ENCODE measurements at places on chromosomes 6 and 20.

GRCh38 chr6:53956068-53956711 lies 155.1 kb upstream of the MLIP start:
- peak; percentile 64 for DNase-seq

- no peak for DNase-seq
Measured at GRCh38 chr6:1544000-1544399, 65.7 kb upstream of the FOXC1 start.

- no peak for DNase-seq
Measured at GRCh38 chr6:62345962-62346689, 60.1 kb upstream of the KHDRBS2 start.

GRCh38 chr20:43993560-43993959 lies 78.9 kb downstream of the TOX2 start:
- no peak for DNase-seq

GRCh38 chr6:89693207-89693606 lies 54.7 kb upstream of the LYRM2 start:
- no peak for DNase-seq

DNA sequence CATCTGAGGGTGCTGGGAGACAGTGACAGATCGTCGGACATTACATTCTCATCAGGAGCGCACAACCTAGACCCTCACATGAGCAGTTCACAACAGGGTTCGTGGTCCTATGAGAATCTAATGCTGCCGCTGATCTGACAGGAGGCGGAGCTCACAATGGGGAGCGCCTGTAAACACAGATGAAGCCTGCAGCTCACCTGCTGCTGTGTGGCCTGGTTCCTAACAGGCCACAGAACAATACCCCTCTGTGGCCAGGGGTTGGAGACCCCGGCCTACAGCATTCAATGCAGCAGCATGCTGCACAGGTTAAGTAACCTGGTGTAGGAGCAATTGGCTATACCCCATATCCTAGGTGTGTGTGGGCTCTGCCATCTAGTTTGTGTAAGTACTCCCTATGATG lies 19.5 kb downstream of the ANKRD60 start:
- DNase-seq = no peak

GRCh38 chr6:110944681-110945151 lies 13.8 kb upstream of the GTF3C6 start:
- DNase-seq = peak; percentile 71

GRCh38 chr6:18663011-18663410 lies 275.9 kb downstream of the RNF144B start:
- DNase-seq = no peak

- no peak for DNase-seq
Measured at GRCh38 chr6:168345896-168346754, 26.5 kb upstream of the DACT2 start.

GRCh38 chr20:49987015-49987867 lies 4.5 kb downstream of the SNAI1 start:
- DNase-seq = no peak

DNA sequence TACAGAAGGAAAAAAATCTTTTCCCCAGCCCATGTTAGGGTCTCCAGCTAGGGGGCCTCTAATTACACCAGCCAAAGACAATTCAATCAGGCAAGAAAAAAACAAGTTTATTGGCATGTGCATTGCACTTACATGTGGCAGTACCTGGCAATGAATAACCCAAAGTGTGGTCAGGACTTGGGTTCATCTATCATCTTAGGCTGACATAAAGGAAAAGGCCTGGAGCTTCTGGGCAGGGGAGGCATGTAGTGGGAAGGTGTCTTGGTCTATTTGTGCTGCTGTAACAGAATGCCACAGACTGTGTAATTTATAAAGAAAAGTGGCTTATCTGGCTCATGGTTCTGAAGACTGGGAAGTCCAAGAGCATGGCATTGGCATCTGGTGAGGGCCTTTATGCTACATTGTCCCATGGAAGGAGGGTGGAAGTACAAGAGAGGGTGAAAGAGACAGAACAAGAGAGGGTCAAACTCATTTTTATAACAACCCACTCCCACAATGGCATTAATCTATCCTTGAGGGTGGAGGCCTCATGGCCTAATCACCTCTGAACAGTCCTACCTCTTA lies 4.4 kb upstream of the PYGB start:
- no peak for DNase-seq

GRCh38 chr20:24382331-24382730 lies 87.1 kb upstream of the SYNDIG1 start:
- DNase-seq = no peak

DNA sequence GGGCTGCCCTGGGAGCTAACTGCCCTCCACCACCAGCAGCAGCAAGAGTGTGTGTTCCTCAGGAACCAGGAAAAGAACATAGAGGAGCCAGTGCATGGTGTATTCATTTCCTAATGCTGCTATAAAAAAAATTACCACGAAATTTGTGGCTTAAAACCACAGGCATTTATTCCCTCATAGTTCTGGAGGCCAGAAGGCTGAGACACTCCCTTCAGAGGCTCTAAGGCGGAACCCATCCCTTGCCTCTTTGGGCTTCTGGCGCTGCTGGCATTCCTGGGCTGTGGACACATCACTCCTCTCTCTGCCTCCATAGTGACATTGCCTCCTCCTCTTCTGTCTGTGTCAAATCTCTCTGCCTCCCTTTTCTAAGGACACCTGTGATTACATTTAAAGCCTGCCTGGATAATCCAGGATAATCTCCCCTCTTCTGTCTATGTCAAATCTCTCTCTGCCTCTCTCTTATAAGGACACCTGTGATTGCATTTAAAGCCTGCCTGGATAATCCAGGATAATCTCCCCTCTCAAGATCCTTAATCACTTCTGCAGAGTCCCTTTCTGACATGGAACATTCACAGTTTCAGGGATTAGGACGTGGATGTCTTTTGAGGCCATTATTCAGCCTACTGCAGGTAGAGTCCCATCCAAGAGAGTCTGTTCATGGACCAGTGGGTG lies 54.7 kb downstream of the NDUFAF5 start:
- DNase-seq = no peak

- no peak for DNase-seq
Measured at GRCh38 chr6:143754204-143754603, 76.4 kb downstream of the PHACTR2 start.

DNA sequence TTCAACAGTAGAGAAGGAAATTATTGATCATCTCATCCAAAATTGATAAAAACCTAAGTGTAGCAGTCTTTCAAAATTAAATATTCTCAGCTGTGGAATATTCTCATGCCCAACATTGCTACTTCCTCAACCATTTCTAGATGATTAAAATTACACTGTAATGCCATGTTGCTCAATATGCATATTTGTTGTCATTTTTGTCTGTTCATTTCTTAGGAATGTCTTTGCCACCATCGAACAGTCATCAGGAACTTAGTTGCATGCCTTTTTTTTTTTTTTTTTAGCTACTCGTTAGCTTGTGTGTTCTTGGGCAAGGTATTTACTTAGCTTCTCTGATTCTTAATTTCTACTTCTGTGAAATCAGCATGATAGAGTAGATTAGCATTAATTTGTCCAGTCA lies 188.6 kb downstream of the DTNBP1 start:
- no peak for DNase-seq

GRCh38 chr20:1085492-1086276 lies 32.7 kb upstream of the PSMF1 start:
- DNase-seq = no peak

DNA sequence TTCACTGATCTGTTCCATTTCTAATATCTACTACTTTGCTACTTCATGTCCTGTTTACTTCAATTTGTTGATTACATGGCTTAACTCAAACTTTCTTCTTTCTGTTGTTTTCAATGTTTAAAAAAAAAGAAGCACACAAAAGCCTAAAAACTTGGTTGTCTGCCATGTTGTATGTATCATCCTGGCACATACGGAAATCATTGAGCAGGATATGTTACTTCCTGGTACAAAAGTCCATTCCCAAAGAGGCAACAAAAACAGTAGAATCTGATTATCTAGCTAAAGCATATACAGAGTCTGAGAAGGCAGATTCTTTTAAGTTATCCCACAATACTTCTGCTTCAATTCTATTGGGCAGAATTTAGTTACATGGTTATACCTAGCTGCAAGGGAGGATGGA lies 14.5 kb upstream of the COL12A1 start:
- DNase-seq = no peak

DNA sequence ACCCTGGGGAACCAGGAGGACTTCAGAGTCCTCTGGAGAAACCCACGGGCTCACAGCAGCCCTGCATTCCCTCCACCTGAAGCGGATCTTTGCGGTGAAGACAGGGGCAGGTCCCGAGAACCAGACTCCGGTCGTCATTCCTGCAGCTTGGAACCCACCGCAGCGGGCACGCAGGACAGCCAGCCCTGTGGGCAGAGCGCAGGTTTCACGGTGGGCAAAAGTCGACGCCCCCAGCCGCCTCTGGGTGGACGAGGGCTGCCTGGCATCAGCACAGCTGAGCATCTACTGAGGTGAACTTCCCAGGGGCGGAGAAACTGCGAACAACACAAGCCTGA lies 118.3 kb downstream of the PSMB1 start:
- DNase-seq = no peak

DNA sequence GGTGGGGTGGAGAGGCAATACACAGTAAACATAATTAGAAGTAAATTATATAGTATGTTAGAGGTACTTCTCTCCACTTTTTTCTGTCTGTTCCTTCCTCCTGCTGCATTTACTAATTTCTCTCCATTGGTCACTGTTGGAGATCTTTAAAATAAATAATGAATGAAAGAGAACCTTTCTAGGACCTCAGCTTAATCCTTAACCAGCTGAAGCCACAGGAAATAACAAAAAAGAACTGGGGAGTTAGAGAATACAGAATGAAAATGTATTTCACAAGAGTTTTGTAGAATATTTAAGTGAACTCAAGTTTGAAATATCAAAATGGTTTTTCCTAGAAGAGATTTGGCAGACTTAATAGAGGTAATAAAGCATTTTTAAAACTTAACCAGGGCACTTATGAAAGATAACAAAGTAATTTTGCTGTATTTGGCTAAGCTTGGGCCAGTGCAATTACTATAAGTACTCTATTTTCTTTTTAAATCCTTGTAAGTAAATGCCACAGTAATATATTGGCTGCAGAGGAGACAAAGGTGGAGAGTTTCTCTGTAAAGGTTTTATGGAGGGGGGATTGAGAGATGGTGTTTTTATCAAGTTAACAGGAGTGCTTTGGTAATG lies 405.0 kb downstream of the CDKAL1 start:
- no peak for DNase-seq

GRCh38 chr20:59830665-59831023 lies 102.8 kb downstream of the SYCP2 start:
- DNase-seq = no peak

- DNase-seq = no peak
Measured at GRCh38 chr6:143160439-143161220, 99.9 kb downstream of the AIG1 start.

DNA sequence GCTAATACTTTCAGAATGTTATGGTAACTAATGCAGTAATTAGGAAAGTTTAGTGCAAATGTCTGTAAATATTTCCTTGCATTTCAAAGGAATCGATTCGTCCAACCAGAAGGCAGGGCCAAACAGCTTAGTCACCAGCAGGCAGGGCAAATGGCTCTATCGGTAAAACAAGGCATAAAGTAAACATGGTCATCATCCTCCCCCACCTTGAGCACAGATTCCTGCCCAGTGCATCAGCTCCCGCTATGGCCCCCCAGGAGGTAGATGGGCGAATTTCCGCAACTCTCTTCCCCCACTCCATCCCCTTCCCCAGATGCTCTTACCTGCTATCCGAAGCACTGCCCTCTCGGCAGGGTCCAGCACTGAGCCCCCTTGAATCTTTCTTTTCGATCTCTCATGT lies 103.8 kb upstream of the BEND6 start:
- no peak for DNase-seq

DNA sequence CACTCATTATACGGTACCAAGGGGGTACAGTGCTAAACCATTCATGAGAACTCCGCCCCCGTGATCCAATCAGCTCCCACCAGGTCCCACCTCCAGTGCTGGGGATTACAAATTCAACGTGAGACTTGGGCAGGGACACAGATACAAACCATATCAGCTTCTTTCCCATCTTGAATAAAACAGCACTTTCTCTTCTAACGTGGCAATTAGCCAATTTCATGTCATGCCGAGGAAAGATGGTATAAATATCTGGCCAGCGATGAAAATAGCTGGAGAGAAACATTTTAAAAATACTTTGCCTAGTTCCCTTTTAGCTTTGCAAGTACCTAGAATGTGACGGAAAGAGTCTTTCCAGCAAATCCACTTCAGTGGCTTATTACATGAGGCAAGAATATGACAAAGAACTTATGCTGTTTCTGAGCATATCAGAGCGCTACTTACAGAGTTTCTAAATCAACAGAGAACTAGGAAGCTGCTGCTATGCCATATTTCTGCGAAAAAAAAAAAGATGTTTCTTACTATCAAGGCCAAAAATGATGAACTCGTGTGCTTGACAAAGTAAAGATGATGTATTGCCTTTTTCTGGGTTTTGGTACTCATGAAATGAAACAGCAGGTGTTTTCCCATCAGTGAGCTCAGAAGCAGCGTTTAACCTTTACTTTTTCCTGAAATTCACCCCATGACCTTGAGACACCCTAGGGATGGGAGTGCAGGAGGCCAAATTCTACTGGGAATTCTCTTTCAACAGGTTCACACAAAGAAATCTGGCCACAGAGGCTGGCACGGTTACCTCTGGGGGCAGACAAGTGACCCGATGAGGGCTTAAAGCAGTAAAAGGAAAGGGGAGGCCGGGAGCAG lies 37.9 kb downstream of the AGPAT4 start:
- peak; percentile 19 for DNase-seq

- peak; percentile 86 for DNase-seq
Measured at GRCh38 chr20:2101057-2101864, at the start of gene STK35. TSS of gene STK35 (plus strand) at chr20:2101827. CDS start at chr20:2101882, 55 bp downstream.

- DNase-seq = no peak
Measured at GRCh38 chr6:157035546-157035945, 258.4 kb downstream of the ARID1B start.

DNA sequence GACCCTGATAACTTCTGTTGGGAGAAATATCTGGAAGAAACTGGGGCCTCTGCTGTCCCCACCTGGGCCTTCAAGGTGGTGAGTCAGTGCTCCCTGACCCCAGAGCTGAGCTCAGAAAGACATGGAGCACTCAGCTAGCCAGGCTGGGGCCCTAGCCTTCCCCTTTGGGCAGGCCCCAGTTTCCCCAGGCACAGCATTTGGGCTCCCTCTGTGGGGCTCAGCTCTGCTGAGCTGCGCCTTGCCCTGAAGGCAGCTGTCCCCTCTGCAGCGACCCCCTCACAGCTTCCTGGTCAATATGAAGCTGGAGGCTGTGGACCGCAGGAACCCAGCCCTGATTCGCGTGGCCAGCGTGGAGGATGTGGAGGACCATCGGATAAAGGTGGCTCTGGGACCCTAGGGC lies 24.8 kb upstream of the SGK2 start:
- no peak for DNase-seq

- no peak for DNase-seq
Measured at GRCh38 chr6:108562503-108562993, 1.8 kb downstream of the FOXO3 start.

GRCh38 chr6:18160911-18161310 lies 5.7 kb downstream of the KDM1B start:
- DNase-seq = peak; percentile 14

GRCh38 chr6:17845598-17845997 lies 138.9 kb upstream of the NUP153 start:
- DNase-seq = no peak

GRCh38 chr20:44684047-44684967 lies 30.9 kb upstream of the CCN5 start:
- DNase-seq = no peak

Data from activated CD4-positive, alpha-beta T cell treated with anti-CD3 and anti-CD28 coated beads for 36 hours (primary cell).